Right renal pelvis (tissue), 4 donors: ENCODE measurements at places on chromosomes 12 and 14. TPM values are rescaled to one million over a fixed set of nuclear protein-coding genes. Genes with fewer than 3 reads are reported as not detected.
A peak's percentile ranks its signal among the peaks of the same experiment; 100 is the strongest.

GRCh38 chr12:121085506-121086353 is 46.7 kb upstream of the OASL start:
- DNase-seq, result no peak

DNA sequence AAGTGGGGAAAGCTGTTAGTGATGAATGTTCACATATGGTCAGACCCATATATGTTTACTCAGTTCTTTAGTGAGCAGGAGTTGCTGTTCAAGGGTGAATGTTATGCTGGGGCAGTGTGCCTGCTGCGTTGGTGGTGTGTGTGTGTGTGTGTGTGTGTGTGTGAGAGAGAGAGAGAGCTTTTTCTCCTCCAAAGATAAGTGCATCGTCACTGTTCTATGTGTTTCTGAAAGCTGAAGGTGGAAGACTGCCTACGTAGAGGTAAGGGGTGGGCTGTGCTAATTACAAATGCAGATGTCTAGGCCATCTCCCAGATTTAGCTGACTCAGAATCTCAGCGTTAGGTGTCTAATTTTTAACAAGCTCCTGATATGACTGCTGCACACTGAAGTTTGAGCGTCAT is 10.5 kb downstream of the GABARAPL1 start:
- no peak for DNase-seq

DNA sequence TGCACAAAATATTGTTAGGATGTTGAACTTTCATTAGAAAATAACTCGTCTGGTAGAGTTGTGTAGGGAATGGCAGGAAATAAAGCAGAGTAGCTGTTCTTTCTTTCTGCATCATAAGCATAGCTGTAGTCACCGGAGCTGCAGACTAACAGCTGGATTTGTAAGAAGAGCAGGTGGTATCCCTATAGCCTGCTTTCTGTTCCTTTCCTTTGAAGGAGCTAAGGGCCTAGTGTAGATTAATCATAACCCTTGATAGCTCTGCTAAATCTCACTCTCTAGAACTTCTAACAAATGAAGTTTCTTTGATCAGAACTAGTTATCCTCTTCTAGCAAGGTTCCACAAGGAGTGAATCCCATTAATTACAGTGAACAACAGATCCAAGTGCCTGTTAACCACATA is 3.5 kb downstream of the LMO3 start:
- no peak for DNase-seq

STXBP6 gene
- 8.2 TPM for polyA plus RNA-seq

NOVA1 gene
- 26.2 TPM for polyA plus RNA-seq

DNA sequence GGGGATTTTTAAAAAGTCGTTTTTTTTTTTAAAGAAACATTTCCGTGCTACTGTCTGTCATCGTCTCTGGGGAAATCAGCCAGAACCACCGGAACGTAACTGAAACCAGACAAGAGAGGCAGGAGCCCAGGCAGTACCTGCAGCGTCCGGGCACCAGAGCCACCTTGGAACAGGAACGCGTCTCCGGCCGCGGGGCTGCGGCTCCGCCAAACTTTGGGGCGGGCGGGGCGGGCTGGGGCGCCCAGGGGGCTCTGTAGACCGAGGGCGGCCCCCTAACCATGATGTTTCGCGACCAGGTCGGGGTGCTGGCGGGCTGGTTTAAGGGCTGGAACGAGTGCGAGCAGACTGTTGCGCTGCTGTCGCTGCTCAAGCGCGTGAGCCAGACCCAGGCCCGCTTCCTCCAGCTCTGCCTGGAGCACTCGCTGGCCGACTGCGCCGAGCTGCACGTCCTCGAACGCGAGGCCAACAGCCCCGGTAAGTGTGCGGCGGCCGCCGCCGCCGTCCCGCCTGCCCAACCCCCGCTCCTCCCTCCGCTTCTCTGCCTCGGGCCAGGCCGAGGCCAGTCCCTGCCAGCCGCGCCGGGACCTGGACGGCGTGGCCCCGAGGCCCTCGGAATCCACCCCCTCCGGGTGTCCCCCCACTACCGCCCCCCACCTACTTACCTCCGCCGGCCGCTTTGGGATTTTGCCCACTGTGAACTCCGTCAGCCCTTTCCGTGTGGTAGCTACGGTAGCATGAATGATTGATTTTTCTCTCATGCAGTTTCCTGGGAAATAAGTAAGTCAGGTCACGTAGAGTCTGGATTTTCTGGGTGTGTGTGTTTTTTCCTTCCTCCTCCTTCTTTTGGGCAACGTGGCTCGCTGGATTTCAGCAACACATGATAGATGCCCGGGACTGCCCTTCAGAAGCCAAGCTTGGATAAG is 972 bp downstream of the SAMD4A start:
- DNase-seq, result peak; percentile 37
